H9 (cell line): ENCODE measurements at places on chromosomes 7 and 10.

GRCh38 chr7:668139-668931 lies 58.2 kb upstream of the DNAAF5 start:
- DNase-seq: no peak

DNA sequence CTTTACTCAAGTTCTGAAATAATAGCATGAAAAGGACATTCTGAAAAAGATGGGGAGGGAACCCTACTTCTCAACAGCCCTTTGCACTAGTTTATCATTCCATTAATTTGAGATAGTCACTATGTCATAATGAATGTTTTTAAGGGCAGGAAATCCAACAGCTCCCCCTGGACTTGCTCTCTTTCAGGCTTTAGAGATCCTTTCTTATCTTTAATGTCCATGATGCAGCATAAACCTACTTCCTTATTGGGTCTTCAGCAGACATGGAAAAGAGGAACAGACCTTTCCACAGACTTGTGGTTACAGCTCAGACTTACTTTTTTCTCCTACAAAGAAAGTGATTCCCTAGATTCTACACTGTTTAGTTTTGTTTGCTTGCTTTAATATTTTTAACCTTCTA lies 87.3 kb downstream of the IDE start:
- DNase-seq: no peak

DNA sequence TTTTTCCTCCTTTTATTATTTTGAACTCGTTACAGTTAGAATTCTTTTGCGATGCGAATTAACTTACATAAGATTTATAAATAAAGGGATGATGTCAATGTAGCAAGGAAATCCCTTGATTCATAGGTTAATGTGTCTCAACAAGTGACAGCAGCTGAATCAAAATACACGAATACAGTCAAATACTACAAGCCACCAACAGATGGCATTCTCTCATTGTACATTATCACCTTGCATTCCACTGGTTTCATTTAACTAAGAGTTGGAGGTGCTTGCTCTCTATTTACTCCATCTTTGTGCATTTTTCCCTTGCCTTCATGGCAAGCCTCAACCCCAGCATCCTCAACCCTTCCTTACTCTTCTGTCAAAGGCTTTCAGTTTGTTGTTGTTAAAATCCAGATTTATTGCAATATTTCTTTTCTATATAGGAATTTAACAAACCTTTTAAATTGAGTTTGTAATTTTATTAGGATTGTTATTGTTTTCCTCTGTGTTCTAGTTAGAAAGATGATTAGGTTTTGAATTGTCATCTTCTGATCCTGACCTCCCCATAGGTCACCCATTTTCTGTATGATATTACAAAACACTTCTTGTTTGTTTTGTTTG lies 78.3 kb downstream of the SLC25A40 start:
- DNase-seq: no peak

- DNase-seq: peak; percentile 98
Observed at GRCh38 chr7:139340037-139340807, 915 bp upstream of the FMC1 start.

DNA sequence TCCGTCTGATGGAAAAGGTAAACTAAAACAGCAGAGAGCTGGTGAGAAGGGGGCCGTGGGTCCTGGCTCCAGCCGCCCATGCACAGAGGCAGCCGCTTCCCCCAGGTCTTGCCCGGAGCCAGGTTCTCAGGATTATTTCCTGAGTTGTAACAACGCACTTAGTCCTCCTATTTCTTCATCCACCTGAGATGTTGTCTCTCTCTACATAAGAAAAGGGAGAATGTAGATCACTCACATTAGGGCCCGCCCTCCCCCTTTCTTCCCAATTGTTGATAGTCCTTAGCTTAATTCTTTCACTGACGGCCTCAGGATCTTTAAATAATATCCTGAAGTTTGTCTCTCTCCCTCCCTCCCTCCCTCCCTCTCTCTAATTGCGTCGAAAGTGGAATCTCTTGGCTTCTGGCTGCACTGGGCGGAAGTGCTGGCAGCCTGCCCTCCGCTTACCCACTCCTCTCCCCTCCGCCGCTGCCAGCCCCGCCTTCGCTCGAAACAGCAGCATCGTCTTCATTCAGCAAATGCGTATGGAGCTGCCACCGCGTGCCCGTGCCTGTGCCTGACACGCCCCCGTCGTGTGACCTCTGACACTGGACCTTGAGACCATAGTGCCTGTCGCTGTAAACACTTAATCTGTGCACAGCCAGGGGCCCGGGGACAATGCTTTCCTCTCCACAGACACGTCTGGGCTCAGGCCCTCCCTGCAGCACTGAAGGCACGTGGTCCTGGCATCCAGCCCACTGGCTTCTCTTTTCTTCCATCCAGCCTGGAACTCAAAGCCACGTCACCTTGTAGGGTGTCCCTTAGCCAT lies 174.5 kb upstream of the PPP2R2D start:
- peak; percentile 78 for DNase-seq

DNA sequence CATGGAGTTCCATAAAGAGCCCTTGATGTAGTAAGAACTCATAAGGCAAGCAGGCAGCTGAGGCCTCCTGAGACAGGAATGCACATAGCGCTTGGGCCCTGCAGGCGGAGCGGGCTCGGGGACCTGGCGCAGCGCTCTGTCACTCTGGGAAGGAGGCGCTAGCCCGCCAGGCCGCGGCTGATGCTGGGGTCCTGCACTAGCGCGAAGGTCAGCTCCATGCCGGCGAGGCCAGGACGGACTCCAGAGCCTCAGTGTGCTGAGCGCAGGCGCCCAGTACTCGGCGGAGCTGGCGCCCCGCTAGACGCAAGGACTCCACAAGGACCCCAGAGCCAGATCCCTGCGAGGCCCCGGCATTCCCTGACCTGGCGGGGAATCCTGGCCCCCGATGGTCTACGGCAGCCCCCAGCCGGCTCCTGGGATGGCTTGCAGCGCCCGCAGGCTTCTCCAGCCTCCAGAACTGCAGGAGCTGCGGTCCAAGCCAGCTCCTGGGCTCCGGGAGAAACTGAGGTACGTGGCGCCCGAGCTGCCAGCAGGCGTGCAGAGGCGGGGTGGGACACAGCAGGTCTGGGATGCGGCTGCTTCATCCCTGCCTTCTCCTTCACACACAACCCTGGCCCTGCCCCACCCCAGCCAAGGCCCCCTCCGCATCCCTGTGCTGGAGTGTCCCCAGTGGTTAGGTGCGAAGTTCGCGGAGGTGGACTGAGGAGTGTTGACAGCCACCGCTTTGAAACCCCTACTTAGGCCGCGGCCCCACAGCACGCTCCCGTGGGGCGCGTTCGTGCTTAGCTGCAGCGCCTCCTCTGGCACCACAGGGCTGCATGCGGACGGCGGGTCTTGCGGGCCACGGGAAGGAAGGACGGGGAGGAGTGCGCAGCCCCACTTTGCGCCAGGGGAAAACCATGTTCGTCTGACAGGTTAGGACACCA lies 761.5 kb upstream of the POM121L12 start:
- DNase-seq: peak; percentile 87

DNA sequence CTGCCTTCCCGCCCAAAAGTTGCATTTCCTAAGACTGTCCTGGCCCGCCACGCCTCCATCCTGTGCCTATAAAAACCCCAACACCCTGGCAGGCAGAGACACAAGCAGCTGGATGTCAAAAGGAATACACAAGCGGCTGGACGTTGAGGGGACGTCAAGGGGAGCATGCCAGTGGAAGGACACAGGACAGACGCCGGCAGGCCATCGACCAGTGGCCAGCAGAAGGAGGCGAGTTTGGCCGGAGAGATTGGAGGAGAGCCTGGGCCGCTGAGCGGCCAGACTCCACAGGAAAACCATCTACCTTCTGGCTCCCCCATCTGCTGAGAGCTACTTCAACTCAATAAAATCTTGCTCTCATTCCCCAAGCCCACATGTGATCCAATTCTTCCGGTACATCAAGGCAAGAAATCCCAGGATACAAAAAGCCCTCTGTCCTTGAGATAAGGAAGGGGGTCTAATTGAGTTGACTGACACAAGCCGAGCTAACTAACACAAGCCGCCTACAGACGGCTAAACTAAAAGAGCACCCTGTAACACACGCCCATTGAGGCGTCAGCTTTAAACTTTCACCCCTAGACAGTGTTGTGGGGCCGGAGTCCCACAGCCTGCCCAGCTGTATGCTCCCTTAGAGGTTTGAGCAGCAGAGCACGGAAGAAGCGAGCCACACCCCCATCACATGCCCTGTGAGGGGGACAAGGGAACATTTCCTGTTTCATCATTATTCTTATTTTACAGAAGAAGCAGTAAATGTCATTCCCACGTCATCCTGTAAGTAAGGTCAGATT lies 150.3 kb upstream of the PHYHIPL start:
- DNase-seq: peak; percentile 25

DNA sequence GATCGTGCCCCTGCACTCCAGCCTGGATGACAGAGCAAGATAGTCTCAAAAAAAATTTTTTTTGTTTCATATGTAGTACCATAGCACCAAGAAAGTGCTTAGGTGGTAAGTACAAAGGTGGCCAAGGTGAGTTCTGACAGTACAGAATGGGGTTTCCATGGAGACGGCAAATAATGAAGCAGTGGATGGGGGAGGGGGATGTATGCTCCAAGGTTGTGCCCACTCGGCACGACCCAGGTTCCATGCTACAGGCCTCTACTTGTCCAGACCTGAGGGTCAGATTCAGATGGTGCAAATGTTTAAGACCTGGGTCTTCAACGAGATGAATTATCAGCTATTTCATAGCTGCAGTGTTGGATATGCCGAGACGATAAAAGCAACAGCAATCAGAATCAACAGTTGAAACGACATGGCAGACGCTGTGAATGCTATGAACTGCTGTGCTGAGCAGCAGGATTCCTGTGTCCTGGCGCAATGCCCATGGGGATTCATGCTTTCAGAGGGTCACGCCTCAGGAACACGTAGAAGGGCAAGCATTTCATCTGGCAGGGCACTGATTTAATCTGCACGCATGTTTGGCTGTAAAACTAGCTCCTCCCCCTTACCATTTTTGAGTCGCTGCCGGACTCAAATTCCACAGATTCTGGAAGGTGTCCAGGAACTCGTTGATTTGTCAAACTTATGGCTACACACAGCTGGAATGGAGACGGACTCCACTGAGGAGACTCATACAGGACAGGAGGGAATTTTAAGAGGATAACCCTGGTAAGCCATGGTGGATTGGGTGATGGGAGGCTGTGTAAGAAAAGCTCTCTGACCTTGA lies 256.5 kb downstream of the FRMD4A start:
- DNase-seq: no peak

DNA sequence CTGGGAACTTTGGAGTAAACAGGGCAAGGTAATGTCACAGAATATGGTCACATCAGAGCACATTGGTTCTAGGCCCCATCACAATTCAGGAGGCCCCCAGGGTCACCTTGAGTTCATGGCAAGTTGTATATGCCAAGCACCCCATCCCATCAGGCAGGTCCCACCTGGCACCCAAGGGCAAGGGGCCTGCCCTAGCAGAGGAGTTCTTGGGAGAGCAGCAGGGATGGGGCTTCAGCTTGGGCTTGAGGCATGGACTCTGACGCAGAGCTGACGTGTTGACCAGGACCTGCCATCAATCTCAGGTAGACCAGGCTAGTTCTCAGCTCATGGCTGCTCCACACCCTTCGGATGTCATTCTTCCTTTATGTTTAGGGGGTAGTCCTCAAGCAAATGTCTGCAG lies 20.9 kb downstream of the PLAC9 start:
- DNase-seq: no peak
